ENCODE measurements at places on chromosomes 2 and 18.

DNA sequence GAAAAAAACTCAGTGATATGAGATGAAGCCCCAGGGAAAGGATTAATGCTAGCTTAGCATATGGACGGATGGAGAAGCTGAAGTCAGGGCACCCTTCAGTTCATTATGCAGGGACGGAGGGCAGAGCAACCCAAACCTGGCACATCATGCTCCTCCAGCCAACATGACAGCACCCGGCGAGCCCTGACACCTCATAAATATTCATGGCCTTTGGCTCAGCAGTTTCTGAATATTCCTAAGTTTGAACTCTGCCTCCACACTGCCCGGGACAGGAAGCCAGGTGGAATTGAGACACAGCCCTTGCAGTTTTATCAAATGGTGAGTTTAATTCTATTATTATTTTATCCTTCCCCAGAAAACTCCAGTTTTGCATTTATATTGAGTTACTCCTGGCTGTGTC is 87.3 kb upstream of the SH3BP4 start:
- no peak for DNase-seq

DNA sequence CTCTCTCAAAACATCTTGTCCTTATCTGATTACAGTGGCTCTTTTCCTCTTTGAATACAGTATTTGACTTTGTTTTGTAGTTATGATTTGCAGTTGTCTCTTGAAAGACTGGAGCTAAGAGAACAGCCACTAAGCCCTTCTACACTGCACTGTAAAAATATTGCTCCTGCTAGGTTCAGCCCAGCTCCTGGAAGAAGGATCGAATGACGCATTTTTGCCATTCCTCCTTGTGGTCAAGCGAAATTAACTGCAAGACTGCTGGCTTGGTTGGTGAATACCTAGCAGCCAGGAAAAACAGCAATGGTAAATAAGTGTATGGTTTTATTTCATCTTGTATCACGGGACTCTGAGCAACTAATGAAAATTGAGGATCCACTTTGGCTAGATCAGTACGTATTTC is 407.8 kb upstream of the CDH2 start:
- DNase-seq, result no peak

GRCh38 chr2:133667085-133667484 is 98.8 kb upstream of the NCKAP5 start:
- no peak for DNase-seq

- DNase-seq, result no peak
Measured at GRCh38 chr18:9856092-9856491, 29.7 kb upstream of the TXNDC2 start.

DNA sequence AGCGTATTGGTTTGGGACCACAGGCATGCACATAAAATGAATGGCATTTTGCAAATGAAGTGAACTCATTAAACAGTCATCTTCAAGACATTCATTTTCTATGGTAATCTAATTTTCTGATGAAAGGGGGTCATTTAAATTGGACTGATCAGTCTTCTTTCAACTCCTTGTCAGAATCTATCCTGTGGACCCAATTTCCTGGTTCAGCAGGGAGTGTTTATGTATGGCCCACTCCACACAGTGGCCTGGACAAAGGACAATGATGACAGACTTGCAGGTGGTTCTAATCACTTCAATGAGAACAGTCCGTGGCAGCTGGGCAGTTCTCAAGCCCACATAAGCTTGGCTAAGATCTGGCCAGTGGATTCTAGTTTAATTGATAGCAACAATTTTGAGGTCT is 448.1 kb downstream of the DCDC2C start:
- DNase-seq, result no peak

DNA sequence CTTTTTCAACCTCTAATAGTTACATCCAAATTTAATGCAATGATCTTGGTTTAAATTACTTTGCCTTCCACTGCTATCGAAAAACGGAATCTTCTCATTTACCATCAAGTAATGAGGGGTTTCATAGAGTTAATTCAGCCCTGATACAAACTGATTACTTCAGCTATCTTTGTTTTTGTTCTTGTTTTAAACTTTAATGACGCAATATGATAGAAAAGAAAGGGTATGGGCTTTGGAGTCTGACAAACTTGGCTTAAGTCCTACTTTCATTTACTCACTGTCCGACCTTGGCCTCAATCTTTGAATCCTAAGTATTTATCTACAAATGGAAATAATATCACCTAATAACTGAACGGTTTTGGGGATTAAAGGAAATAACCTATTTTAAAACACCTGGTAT is 16.1 kb downstream of the ADAM17 start:
- DNase-seq, result no peak

GRCh38 chr2:96374211-96374951 is 38.8 kb downstream of the NCAPH start:
- DNase-seq, result no peak

DNA sequence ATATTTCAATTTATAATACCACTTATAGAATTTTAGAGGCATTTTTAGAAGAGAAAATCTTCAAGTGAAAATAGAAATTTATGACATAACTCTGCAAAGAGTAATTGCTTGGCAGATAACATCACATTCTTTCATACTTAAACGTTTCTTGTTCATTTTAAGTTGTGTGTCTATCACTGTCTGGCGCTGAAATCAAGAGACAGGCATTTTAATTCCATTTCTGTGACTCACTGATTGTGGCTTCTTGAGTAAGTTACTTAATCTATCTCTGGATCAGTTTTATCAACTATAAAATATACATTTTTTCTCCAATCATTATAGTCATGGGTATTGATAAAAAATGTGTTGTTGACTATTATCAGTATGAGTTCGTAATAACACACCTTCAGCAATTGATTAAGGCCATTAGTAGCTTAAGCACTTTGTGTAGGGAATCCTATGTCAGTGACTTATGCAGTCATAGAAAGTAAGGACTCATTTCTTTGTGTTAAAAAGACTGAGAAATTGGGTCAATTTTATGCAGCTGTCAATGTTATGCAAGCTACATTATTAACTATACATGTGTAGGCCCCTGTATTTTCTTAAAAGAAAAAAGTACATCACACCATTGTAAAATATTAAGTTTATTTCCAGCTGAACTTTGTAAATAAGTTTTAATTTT is 497.3 kb downstream of the CCDC85A start:
- no peak for DNase-seq

DNA sequence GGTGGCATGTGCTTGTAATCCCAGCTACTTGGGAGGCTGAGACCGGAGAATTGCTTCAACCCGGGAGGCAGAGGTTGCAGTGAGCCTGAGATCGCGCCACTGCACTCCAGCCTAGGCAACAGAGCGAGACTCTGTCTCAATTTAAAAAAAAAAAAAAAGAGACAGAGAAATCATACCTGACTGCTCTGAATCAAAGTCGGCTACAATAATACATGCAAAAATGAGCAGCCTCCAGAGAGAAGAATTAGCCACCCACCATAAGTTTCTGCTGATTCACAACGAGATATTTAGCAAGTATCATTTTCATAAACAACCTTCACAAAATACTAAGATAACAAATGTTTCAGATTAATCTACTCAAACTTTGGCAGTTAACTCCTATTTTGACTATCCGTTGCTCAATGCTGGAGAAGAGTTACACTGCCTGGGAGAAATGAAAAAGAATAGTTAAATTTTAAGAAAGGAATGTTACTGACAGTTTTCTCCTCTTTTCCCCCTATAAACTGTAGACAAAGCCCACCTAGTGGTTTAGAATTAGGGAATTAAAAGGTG is 1.5 kb downstream of the OSBPL1A start:
- no peak for DNase-seq

DNA sequence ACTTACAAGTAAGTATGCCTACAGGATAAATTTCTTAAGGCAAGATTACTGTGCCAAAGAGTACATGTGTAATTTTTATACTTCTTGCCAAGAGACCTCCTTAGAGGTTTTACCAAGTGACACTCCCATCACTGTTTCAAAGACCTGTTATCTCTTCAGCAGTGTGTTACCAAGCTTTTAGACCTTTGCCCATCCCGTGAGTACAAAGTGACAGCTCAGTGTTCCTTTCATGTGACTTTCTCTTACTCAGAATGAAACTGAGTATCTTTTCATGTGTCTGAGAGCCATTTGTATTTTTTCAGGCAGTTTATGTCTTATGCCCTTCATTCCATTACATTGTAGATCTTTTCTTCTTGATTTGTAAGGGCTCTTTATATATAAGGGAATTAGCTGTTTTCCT is 287.5 kb upstream of the SALL3 start:
- DNase-seq, result no peak

- DNase-seq, result no peak
Measured at GRCh38 chr2:36088716-36089328, 266.8 kb upstream of the CRIM1 start.

- no peak for DNase-seq
Measured at GRCh38 chr2:235910067-235910466, 258.1 kb downstream of the GBX2 start.

DNA sequence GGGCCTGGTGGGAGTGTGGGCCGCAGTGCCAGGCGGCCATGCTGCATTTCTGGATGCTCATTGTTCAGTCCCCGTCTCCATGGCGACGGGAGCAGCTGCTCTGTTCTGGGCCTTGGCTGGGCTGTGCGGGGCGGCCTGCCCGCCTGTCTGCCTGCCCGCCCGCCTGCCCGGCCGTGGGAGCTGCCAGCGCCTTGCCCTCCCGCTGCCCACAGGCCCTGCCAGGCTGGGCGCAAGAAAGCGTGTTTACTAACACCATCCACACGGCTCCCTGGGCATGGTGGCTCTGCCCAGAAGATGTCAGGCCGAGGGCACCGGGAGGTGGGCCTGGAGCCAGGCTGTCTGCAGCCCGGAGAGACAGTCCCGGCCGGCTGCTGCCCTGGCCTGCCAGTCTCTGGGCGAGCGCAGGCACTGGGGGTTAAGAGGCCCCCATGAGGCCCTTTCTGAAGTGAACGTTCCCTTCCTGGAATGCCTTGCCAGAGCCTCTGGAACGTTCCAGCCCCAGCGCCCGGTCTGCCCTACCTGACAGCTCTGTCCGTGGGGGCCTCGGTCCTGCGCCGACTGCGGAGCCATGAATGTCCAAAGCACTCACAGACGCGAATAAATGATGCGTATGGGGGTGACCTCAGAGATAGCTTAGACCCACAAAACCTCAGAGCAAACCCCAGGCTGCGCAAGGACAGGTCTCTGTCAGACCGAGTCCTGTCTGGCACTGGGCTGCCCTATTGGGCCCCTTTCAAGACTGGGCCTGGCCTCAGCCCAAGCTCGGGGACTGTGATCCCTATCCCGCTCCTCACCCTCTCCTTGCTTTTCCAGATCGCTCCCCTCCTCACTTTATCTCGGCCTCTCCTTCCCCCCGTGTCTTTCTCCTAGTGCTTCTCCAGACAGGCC is 44.3 kb downstream of the MYCN start:
- DNase-seq, result no peak

GRCh38 chr2:60826111-60826510 is 55.3 kb upstream of the REL start:
- DNase-seq, result no peak

- peak; percentile 45 for DNase-seq
Measured at GRCh38 chr2:219441451-219442255, 7.0 kb downstream of the SPEG start.

- DNase-seq, result no peak
Measured at GRCh38 chr2:26840937-26841610, 6.9 kb upstream of the DPYSL5 start.

GRCh38 chr18:23853448-23854195 is 160.9 kb upstream of the TTC39C start:
- DNase-seq, result no peak

DNA sequence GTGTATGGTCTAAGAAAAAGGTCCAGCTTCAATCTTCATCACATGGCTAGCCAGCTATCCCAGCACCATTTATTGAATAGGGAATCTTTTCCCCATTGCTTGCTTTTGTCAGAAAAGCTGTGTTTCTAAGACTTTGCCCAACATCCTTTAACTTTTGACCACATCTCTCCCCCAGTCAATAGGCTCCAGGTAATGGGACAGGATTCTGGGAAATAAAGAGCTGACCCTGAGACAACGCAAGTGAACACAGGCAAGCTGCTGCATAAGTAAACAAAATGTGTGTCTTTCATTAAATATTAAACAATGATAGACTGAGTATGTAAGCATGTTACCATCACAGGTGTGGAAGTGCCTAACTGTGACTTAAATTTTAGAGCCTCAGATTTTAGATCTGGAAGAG is 23.0 kb downstream of the FAM110C start:
- no peak for DNase-seq

GRCh38 chr2:28976584-28976983 is 4.5 kb upstream of the TOGARAM2 start:
- DNase-seq, result no peak

GRCh38 chr18:52451256-52451655 is 111.3 kb downstream of the DCC start:
- no peak for DNase-seq

DNA sequence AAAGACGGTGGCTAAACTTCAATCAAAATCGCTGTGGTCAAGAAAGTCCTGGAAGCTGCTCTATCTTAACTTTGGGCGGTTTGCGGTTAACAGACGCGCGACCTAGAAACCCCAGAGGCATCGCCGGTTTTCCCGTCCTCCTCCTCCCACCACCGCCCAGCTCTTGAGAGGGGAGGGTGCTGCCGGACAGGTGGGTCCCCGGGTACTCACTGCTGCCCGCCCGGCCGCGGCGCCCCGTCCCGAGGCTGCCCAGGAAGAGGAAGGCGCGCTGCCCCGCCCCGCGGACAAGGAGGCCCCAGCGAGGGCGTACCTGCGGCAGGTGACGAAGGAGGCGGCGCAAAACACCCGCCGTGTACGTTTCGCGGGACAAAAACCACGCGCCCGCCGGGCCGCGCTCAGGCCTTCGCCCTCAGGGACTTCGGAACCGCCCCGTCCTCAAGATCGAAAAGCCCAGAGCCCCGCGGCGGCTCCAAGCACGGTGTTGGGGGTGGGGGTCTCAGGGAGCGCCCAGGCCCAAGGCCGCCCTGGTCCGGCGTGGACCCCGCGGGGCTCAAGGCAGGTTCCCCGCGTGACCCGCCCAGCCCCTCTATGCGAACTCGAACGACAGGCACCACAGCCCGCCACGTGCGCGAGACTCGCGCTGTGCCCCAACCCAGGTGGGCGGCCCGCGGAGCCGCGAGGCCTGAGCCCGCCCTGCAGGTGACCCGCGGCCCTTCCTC is at the start of gene SH3YL1:
TSS of gene SH3YL1 (minus strand) at position 259 of the 719 bp plus-strand sequence. CDS start at position 211, 48 bp downstream.
- peak; percentile 57 for DNase-seq

- DNase-seq, result no peak
Measured at GRCh38 chr2:207796585-207797350, 27.1 kb upstream of the FZD5 start.

DNA sequence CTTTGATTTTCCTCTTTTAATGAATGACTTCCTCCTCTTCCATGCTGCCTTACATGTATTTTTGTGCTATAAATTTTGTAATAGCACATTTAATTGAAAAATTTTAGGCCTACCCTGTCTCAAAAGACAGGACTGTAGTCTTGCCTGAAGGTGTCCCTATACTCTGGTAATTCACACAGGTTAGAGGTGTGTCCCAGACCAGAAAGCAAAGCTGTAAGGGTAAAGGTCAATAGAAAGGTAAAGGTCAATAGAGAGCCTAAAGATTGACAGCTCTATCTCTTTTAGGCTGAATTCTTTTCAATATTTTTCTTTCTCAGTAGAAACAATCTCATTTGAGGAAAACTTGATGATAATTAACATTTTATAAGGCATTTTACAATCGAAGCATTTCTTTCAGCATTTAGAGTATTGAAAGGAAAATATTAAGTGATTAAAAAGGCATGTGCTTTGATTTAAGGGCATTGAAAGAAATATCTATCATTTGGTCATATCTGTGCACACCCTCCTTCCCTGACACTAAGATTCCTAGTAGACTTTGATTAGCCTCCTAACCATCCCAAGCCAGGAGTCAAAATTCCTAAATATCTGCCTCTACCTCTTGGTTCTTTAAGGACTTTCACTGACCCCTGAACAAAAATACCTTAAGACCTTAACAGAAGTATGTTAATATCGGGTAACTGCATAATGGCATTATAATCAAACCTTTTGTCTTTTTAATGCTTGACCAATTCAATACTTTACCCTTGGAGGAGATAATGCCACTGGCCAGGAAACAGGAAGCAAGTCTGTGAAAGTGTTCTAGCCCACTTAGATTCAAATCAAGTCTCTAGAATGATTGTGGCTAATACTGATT is 161.8 kb upstream of the DTNA start:
- DNase-seq, result no peak
